ENCODE measurements at places on chromosomes 3 and 15.

- no peak for DNase-seq
Observed at GRCh38 chr3:2090095-2090911, 8.4 kb upstream of the CNTN4 start.

DNA sequence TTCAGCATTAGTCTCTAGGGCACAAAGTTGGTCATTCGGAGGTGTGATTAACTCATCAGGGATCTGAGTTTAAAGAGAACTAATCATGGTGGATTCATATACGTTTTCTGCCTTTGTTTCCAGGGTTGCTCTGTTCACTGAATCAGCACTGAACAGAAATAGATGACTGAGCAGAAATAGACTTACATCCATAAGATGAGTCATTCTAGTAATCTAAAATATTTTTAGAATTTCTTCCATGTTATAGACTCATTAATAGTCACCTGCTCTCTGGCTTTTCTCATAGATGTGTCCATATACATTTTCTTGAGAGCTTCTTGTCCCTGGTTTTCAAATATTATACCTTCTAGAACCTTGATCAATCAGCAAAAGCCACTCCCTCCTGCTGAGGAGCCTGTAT is 837.6 kb upstream of the DPPA4 start:
- no peak for DNase-seq

GRCh38 chr15:85137489-85138168 is 156.0 kb downstream of the PDE8A start:
- no peak for DNase-seq

DNA sequence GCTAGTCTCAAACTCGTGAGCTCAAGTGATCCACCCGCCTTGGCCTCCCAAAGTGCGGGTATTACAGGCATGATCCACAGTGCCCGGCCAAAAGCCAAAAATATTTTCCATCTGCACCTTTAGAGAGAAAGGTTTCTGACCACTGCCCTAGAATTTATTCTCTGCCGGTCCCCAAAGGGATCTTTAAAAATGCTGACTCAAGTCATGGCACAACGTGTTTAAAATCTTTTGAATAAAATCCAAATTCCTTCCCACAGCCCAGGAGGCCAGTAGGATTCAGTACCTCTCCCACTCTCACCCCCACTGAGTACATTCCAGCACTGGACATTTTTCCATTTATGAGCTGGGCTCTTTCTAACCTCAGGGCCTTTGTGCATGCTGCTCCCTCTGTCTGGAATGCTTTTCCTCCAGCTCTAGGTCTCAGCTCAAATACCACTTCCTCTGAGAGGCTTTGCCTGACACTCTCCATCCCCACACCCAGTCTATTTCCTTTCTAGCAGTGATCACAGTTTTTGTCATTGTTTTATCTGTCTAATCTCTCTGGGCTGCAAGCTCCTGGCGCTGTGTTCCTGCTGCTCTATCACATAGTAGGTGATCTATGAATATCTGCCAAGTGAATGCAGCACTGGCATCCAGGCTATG is 502.9 kb downstream of the SHQ1 start:
- no peak for DNase-seq

DNA sequence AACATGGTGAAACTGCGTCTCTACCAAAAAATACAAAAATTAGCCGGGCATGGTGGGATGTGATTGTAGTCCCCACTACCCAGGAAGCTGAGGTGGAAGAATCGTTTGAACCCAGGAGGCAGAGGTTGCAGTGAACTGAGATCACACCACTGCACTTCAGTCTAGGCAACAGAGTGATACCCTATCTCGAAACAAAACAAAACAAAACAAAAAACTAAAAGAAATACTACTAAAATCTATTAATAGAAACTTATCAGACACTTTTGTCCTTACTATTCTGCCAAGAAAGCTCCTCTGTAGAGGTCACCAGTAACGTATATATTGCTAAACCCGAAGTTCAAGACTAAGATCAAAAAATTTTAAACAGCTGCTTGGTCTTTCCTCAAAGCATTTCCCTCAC is 67.1 kb downstream of the SMARCC1 start:
- DNase-seq: no peak

GRCh38 chr15:67085237-67085817 is 19.9 kb downstream of the SMAD3 start:
- no peak for DNase-seq

DNA sequence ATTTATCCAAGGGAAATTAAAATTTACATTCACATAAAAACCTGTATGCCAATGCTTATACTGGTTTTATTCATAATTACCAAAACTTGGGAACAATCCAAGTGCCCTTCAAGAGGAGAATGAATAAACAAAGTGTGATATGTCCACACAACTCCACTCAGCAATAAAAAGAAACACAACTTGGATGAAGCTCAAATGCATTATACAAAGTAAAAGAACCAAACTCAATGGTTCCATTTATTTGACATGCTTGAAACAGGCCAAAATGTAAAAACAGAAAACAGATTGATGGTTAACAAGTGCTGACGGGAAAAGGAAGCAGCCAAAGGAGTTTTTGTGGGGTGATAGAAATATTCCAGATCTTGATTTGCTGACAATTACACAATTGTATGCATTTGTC is 23.5 kb downstream of the OCA2 start:
- DNase-seq: no peak

DNA sequence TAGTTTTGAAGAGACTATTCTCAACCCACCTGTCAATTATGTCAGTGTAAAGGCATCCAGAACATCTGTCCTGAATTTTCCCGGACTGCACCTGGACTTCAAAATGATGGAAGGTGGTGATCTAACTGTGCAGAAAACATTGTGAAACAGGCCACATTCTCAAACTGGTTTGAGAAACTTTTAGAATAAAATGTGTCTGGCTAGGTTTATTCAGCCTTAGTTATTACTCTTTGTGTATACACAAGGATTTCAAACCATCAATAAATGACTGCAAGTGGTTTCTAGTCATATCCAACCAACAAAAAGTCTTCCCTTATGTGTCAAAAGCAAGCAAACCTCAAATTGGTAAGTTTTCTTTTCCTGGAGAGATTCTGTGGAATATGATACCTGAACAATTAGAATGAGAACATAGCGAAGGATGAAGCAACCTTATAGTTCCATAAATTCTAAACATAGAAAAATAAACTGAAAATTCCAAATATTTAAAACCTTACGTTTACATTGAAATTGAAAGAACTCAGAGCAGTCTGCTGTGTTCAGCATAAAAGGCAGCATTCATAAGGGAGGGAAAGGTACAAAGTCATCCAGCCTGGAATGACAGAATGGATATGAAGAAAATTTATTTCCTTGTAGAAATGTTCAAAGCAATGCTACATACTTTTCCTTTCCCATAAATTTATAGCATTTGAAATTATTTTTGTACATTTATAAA is 306.6 kb upstream of the TGFBR2 start:
- DNase-seq: no peak

GRCh38 chr3:155190691-155191090 is 102.8 kb downstream of the STRIT1 start:
- DNase-seq: no peak

- no peak for DNase-seq
Observed at GRCh38 chr3:118801899-118802298, 232.7 kb downstream of the IGSF11 start.

GRCh38 chr15:55552926-55553325 is 35.2 kb downstream of the PYGO1 start:
- DNase-seq: no peak

GRCh38 chr15:91862891-91863504 is 9.5 kb downstream of the SLCO3A1 start:
- no peak for DNase-seq

DNA sequence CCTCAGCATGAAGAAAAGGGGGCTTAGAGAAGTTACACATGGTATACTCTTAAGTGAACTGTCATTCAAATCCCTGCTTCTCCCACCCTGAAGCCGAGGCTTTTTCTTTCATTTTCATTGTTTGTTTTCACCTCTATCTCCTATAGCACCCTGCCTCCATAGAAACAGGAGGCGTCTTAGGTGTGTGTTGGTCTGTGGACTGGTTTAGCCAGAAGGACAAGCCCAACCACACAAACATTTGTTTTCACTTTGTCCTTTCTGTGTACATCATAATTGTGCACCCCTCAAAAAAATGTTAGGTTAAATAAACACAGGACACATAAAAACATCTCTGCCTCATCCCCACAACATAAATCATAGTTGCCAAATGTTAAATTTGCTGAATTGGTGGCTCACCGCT is 73.3 kb upstream of the UBE2E2 start:
- DNase-seq: no peak
